ENCODE measurements at places on chromosomes 1 and 21.
A peak's percentile ranks its signal among the peaks of the same experiment; 100 is the strongest.

- no peak for DNase-seq
Measured at GRCh38 chr1:234656070-234656895, 46.3 kb upstream of the IRF2BP2 start.

DNA sequence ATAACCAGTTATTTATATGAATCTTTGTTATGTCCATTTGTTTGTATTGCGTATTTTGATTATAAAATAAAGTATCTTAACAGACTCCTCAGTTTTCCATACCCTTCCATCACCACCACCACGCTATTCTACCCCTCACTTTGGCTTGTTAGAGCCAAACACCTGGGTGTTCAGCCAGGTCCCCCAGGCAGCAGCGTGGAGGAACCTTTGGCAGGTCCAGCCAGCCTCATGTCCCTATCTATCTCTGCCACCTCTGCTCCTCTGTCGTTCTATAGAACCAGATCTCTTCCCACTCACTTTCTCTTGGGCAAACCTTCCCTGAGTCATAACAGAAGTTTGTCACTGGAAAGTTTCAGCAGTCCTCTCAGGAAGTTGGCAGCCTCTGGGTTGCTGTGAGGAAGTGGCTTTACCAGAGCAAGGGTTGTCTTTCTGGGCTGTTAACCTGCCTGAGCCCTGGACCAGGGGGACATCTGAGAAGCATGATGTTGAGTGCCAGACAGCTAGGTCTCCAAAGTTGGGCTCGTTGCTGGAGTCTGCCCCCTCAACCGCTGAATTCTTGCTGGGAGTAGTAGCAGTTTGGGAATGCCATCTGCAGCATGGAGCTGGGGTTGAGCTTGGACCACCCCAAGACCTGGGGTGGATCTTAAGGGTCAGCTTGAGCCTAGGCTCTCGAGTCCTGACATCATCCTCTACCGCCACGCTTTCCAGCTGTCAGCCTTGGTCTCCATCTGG, 996 bp upstream of the SH3BGRL3 start:
- DNase-seq, result peak; percentile 72

GRCh38 chr1:67588178-67588855, 96.7 kb upstream of the GADD45A start:
- DNase-seq, result no peak

DNA sequence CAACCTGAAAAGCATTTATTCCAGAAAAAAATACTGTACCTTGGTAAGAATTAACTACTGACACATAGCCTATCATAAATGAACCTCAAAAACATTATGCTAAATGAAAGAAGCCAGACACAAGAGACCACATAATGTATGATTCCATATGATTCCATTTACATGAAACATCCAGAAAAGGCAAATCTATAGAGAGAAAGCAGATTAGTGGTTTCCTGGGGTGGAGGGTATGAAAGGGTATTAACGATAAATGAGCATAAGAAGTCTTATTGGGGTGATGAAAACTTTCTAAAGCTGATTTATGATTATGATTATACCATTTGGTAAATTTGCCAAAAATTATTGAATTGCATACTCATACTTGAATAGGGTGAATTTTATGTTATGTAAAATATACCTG, 10.3 kb upstream of the COL6A2 start:
- DNase-seq, result no peak

DNA sequence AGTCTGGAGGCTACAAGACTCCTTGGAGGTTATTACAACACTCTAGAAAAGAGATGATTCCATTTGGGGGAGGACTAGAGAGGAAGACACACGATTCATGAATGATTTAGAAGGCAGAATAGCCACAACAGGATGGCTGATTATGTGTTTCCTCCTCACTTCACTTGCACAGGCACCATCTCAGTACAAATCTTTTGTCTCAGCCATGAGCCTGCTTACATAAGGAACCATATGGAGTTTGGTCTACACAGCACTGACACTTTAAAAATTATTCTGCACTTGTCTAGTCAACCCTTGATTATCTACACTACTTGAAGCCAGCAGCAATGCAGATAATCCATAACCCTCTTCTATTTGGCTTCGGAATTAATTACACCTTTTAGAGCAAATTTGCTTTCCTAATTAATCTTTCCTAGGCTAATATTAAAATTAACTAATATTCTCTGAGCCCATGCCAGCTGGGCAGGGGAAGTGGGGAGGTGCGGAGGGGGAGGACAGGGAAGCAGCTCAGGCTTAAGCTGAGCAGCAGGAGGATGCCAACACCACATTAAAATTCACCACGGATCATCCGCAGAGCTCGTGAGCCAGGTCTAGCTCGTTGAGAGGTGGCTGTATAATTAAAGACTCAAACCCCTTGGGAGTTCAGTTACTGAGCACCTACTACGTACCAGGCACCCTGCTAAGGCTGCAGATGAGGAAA, 3.2 kb upstream of the LEMD1 start:
- no peak for DNase-seq

GRCh38 chr21:25149022-25149421, 458.3 kb downstream of the MRPL39 start:
- no peak for DNase-seq

- DNase-seq, result peak; percentile 58
Measured at GRCh38 chr1:88935522-88936222, 44.3 kb upstream of the GTF2B start.

DNA sequence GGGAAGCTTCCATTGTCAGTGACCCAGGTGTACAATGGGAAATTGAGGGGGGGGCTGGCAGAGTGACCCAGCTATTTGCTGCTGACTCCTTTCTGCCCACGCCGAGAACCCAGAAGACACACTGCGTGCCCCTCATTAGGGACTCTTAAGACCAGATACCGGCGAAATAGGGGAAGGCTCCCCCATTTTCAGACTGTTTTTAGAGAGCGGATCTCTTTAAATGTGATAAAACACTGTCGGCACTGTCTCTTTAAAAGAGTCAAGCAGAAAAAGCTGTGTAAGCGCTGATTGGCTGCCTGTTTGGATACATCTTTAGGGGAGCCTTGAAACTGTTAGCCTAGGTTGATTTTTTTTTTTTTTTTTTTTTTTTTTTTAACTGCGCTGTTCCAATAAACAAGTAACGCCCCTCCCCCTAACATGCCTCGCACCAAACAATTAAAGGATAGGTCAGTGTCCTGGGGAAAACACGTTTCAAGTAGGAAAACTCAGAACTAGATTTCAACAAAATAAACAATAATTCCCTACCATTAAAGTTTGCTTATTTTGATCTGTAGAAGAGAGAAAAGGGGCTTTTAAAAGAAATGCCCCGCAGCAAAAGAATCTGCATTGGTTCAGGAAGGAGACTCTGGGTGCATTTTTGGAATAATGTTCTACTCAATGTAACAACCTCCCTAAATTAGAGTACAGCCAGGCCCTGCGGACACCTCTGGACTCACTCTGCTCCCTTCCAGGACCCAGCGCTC, 1.4 kb upstream of the SSBP3 start:
- DNase-seq, result peak; percentile 93

DNA sequence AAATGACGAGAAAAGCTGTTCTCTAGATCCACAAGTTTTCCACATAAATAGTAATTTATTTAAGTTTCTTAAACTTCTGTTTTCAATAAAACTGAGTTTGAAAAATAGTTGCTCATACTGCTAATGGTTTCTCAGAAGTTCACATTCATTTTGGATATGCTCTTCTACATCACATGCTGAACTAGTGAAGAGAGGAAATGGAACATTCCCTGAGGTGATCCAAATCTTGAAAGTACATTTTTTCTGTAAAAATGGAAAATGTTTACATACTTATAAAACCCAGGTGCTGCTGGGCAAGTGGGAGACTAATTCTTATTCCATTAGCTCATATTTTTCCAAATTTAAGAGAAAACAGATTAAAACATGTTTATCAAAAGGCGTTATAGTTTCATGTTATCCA, 111.7 kb downstream of the ADGRL4 start:
- no peak for DNase-seq

DNA sequence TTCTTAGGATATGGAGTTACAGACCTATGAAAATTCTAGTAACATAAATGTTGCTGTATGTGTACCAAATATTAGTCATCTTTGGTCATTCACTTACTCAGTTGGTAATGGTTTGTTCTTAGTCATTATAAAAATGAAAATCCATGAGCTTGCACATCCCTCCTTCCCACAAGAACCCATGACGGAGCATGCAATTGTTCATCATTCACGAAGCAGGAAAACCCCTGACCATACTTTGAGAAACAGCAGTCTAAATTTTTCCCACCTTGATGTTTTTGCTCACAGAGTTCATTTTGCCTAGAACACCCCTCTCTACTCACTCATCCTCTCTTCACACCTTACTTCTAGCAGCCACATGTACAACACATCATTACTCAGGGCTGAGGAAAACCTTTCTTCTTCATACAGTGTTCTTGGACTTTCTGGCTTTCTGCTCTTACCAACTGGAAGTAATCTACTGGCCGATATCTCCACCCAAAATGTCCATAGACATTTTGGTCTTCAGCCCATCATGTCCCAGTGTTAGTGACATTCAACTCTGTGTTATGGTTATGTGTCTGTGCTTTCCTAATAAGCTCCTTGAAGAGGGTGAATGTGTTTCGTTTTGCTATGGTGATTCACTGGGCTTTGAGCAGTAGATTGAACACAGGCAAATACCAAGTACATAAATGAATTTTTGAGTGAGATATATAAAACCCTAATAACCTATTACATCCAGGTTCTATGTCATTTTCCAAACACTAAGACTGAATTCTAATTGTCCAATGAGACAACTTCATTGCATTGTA, 189.9 kb downstream of the ZC3H11B start:
- DNase-seq, result no peak

DNA sequence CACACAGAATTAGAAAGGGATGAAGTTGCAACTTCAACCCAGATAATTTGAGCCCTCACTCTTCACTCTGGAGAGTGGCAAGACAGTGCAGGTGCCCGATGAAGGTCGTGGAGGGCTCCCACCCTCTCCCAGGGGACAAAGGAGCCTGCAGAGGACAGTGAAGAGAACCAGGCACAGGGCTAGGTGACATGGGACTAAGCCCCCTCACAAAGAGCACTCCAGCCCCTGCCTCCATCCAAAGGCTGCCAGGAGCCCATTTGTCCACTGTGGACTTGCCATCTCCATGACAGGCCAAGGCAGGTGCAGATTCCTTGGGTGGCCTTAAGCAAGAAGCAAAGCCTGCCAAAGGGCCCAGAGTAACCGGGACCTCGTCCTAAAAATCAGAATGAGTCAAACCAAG, 15.1 kb downstream of the ERRFI1 start:
- no peak for DNase-seq

DNA sequence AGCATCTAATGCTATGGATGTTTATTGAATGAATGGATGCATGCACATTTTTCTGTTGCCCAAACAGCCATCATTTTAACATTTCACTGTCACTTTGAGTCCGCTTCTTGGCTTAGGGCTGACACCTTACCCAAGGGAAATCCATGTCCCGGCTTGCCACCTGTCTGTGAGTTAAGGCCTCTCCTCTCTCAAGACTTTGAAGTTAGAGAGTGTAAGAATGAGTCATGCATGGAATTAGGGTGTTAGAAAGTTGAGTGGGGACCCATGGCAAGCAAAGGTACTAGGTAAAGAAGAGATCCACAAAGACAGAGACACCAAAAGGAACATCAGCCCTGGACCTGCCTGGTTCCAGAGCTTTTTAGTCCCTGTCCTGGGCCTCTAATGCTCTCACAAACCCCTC, 35.1 kb downstream of the ATP1A1 start:
- no peak for DNase-seq

DNA sequence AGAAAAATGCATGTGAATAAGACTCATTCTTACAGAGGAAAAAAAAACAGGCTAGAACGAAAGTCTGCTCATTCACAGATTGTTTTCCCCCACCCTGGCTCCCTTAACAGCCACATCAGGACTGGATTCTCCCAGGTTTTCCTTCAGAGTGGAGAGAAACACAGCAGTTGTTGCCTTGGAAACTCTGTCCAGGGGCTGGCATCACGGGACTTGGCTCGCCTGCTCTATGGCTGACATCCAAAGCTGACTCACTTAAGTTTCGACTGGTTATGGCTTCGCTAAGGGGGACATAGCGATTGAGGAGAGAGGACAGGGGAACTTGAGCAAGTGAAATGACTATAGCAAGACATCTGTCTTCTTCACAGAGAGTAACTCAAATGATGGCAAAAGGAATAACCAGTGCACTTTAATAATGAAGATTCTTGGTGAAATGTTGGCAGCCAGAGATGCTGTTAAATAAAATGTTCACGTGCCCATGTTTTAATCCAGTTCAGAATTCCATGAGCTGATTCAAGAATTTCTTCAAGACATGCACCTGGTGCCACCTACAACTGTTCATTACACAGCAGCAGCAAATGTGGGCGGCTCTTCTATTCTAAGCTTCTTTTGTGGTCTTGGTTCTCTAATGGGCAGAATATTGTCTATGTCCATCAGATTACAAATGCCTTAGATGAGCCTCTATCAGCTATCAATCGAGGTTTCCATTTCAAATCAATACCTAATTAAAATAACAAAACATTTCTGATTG, 21.8 kb downstream of the MIS18A start:
- peak; percentile 96 for DNase-seq

Data from renal cortical epithelial cell (primary cell).